ENCODE measurements at places on chromosomes 6 and 20.

- no peak for DNase-seq
Measured at GRCh38 chr6:43907789-43908472, 137.9 kb downstream of the VEGFA start.

- no peak for DNase-seq
Measured at GRCh38 chr20:59786801-59787537, 146.5 kb downstream of the SYCP2 start.

DNA sequence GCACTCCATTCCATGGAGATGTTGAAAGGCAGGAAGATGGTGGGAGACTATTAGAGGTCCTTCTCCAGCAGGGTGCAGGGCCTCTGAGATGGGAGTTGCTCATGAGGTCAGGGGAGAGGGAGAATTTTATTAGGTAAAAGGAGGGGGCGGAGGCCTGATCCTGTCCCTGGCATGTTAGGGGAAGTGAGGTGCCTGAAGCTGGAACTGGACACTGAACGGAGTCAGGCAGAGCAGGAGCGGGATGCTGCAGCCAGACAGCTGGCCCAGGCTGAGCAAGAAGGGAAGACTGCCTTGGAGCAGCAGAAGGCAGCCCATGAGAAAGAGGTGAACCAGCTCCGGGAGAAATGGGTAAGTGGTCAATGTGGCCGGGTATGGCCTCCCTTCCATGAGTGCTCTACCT is 24.4 kb downstream of the CEP250 start:
- DNase-seq: no peak

DNA sequence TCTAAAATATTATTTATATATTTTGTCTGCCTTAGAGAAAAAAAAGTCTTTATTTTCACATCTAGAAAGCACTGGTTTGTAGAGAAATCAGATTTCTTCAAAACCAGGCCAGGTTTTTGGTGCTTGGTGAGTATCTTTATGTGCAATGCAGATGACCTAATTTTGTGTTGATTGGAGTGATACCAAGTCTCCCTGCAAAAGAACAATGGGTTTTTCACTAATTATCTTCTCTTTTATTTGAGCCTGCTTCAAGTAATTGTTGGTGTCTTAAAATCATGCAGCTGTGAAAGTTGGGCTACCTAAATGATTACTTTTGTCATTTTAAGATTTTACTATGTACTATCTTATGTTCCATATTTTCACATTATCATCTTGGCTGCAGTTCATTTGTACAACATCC is 874.7 kb downstream of the TFAP2A start:
- no peak for DNase-seq

DNA sequence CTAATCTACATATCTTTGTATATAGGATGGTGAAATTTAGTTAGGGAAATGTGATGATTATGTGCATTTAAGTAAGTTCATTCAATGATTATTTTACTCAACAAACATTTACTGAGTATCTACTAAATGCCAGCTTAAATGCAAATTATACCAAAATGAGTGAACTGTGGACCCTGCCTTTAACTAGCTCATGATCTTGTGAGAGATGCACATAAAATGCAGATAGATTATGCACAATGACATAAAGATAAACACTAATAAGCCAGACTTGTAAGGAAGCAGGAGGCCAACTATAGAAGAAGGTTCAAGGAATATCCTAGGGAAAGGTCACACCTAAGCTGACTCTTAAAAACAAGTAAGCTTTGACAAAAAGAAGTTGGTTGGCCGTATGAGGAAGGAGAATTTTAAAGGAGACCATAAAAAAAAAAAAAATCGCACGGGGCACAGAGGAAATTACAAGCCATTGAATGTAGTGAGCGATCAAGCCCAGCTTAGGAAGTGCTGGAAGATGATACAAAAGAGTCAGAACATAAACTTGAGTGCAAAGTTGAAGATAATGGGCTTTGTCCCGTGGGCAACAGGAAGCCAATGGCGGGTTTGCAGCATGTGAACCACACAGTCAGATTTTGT is 107.9 kb downstream of the NRSN1 start:
- no peak for DNase-seq

DNA sequence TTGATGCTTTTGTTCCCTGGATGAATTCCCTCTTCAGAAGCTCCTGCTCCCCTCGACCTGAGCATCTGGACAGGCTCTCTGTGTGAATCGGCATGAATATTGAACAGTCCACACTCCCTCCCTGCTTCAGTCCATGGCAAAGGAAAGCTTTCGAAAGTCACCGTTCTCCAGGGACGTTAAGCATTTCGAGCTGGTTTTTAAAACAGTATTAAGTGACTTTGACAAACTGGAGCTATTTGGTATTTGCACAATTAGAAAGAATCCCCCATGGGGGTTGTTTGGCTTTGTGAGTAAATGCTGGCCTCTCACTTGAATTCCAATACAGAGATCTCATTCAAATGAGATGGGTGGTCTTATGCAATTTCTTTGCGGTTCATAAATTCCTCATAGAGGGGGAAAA is 85.3 kb upstream of the TIAM2 start:
- no peak for DNase-seq

- no peak for DNase-seq
Measured at GRCh38 chr6:82711971-82712370, 348.4 kb downstream of the TPBG start.

DNA sequence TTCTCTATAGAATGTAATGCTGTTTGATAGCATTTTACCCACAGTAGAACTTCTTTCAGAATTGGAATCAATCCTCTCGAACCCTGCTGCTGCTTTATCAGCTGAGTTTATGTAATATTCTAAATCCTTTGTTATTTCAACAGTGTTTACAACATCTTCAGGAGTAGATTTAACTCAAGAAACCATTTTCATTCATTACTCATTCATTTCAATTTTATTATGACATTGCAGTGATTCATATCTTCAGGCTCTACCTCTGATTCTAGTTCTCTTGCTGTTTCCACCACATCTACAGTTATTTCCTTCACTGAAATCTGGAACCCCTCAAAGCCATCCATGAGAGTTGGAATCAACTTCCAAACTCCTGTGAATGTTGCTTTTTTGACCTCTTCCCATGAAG is 93.7 kb downstream of the ZFAND3 start:
- DNase-seq: no peak

DNA sequence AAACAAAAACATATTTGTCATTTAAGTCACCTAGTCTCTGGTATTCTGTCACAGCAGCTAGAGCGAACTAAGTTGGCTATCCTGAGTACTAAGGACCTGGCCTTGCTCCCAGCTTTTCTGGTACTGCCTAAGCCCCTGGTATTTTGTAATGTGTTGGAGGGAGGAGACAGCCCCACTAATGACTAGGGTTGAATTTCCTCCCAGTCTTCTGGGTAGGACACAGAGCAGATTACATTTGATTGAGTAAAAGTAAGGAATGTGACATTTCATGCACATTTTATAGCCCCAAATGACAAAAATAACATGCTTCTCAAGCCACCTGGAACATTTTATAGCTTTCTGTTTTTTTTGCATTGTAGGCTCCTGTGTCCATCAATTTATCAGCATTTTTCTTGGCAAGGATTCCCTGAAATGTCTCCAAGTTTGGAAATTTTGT is 47.9 kb upstream of the DDR1 start:
- DNase-seq: no peak

DNA sequence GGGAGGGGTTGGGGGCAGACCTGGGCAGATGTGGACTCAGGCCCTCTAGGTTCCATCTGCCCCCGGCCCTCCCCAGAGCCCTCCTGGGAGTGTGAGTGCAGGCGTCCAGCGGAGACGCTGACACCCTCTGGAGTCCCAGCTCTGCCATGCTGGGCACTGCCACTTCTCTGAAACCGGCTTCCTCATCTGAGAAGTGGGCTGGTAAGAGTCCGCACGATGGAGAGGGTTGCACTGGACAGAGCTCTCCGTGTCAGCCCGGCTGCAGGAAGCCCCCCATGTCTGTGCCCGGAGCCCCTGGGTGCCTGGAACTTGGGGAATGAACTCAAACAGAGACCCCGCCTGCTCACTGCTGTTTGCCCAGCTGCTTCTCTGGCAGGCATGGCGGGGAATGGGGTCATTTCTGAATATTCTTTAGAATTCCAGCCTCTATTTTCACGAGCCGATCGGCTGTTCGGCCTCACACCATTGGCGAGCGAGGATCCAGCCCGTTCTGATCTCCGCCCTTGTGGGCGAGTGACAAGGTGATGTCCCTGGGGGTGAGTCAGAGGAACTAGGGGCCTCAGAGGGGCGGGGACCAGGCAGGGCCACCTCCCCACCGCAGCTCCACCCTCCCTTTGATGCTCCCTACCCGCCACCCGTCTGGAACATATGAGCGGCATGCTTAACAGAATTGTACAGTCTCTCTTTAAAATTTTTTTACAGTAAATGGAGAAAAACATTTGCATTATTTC is 47.8 kb upstream of the GATA5 start:
- DNase-seq: no peak

DNA sequence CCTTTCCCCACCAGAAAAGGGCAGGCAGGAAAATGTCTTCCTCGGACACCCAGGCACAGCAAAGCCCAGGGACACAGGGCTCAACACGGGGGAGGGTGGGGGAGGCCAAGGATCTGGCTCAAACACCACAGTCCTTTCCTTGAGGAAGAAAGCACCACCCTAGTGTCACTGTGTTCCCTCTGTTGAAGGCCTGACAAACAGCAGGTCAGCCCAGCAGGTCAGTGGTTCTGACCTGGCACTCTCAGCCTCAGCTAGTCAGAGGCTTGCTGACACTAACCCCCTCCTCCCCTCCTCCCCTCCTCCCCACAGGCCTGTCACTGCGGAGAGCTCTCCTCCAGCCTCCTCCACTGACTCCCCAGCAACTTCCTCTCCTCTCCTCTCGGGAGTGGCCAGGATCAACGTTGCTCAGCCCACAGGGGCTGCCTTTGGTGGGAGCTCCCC is 239.6 kb downstream of the LRFN2 start:
- no peak for DNase-seq

GRCh38 chr20:48919882-48920526 is 1.5 kb upstream of the ARFGEF2 start:
- DNase-seq: no peak

DNA sequence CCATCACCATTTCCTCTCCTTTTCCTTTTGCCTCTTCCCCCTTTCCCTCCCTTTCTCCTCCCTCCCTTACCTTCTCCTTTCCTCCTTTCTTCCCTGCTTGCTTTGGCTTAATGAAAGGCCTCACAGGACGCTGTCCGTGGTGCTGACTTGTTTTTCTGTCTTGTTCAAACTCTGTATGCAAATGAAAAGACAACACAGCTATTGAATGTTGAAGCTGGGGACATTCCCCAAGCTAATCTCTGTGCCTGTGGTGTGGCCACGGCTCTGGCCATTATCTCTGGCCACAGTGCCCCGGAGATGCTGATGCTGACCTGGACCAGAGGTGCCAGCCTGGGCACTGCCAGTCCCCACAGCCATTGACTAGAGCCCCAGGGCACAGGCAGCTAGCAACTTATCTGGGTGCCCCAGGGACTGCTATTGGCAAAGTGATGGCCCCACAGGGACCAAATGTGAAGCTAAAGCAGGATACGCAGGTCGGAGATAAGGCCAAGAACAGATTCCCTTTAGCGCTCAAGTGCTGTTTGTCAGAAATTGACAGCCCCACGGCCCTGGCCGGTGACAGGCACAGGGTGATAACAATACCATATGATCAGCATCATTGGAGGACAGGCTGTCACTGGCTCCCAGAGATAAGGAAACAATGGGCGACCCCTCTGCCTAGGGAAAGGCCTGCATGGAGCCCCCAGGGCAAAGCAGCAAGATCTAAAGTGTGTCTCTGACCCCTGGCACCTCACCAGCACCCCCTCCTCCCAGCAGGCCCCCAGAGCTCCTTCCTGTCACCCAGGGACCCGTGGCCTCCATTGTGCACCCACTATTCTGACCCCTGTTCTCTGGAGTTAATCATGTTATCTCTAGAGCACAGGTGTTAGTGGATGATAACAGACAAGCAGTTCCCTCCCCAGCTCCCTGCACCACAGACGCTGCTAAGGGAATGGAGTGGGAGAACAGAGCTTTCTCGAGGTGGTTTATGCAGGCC is 31.6 kb upstream of the SLC32A1 start:
- DNase-seq: no peak

GRCh38 chr6:143529095-143529494 is 17.6 kb upstream of the FUCA2 start:
- DNase-seq: no peak

- no peak for DNase-seq
Measured at GRCh38 chr6:7914311-7914710, 3.7 kb upstream of the TXNDC5 start.

DNA sequence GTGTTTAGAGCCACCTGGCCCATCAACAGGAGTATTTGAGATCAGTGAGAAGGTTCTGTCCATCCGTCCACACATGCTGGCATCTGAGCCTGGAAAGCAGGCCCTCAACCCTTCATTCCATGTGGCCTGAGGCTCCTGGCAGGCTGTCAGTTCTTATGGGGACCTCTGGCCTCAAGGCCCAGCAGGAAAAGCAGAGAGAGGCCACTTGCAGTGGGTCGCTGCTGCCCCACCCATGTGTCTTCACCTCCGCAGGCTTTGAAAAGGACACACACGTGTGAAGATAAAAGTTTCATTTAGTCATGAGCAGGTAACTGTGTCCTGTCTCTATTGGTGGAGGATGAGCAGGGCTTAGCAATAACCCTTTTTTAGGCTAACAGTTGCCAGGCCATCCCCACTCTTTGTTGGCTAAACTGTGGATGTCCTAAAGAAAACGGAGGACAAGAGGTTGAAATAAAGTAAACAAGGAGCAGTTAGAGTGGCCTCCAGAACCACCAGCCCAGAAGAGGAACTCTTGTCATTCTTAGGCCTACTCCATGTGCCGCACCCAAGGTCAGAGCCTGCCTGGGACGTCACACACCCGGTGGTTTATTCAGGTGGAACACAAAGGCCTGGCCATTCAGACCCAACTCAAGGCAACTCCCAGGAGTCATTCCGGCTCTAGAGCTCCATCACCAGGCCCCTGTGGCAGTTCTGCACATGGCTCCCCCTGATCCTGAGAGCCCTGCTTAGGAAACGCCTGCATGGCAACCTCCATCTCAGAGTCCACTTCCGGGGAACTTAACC is 143.4 kb upstream of the CST7 start:
- DNase-seq: no peak

DNA sequence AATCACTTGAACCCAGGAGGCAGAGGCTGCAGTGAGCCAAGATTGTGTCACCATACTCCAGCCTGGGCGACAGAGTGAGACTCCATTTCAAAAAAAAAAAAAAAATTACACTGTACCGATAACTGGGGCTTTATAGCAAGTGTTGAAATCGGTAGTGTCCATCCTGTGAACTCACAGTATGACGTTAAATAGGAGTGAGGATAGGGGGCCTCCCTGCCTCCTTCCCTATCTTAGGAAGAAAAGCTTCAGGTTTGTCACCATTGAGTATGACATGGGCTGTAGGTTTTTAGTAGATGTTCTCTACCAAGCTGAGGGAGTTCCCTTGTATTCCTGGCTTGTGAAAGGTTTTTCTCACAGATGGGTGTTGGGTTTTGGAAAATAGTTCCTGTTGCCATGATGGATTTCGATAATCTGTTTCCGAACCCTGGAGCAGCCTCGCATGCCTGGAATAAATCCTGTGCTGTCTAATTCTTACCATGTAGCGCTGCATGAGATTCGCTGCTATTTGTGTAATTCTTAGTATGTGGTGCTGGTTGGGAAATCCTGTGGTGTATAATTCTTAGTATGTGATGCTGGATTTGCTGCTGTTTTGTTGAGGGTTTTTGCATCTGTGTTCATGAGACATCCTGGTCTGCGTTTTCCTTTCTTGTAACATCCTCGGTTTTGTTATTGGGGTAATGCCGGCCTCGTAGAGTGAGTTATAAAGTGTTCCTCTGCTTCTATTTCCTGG is 23.6 kb downstream of the NTSR1 start:
- DNase-seq: no peak

GRCh38 chr20:39874049-39874893 is 814.8 kb downstream of the MAFB start:
- DNase-seq: no peak

GRCh38 chr6:87180105-87180728 is 24.9 kb downstream of the ZNF292 start:
- no peak for DNase-seq

- no peak for DNase-seq
Measured at GRCh38 chr6:8383584-8383983, 51.8 kb downstream of the SLC35B3 start.
